ENCODE measurements at places on chromosomes 7 and 10.

- no peak for DNase-seq
Observed at GRCh38 chr7:50479743-50480517, 29.8 kb upstream of the FIGNL1 start.

DNA sequence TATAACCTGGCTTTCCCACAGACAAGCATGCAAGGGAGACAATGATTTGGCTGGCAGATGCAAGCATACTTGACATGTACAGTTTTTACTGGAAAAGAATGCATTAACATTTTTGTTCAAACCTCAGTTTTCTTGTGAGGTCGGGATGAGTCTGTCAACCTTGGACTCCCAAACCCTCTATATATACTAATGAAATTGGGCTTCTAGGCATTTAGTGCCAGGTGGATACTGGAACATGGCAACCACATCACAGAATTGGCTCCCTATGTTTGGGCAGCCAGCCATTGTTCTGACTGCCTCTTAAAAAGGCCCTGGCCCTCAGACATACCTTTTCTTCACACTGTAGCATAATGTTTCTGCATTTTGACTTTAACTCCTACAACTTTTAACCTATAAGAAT, 39.1 kb downstream of the CDK6 start:
- DNase-seq: peak; percentile 73

DNA sequence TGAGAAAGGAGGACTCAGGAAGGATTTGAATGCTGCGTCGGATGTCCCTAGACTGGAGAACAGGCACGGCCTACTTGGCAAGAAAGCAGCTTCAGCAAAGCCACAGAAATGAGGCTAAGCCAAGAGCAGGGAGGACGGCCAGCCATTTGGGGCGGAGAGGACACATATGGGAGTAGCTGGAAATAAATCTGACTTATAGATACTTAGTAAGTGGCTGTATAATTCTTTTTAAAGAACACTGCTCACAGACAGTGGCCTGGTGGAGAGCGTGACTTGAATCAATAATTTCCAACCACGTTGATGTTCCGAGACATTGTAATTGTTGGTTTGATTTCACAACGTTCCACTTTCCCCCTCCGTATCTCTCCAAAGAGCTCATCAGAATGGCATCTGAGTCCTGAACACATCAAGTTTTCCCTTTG, 67.7 kb upstream of the JCAD start:
- DNase-seq: peak; percentile 87

DNA sequence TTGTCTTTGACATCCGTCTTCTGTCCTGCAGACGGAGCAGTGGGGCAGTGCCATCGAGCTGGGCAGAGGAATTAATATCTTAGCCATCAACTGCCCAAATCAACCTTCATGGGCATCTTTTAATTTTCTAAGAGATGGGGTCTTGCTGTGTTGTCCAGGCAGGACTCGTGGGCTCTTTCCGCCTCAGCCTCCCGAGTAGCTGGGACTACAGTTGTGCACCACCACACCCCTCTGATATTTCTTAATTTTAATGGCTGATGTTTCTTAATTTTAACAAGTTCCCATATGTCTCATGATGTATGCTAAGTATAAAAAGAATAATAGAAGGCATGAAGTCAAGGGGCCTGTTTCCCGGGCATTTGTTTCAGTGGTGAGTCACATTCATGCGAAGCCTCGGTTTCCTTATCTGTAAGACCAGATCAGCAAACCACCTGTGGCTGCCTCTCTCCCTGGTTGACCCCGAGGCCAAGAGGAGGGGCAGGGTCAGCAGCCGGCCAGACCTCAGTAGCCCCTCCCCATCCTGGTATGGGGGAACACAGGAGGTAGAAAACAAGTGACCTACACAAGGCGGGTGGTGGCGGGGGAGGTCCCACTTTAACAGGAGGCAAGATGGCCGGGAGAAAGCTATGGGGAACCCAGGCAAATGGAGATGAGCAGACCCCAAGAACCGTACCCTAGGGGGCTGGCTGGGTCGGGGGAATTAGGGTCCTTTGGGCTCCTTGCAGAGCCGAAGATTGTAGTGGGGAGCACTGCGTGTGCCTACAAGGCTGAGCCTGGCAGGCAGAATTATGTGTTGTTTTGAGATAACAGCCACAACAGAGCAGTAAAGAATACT, 85.5 kb downstream of the CUX1 start:
- DNase-seq: no peak

DNA sequence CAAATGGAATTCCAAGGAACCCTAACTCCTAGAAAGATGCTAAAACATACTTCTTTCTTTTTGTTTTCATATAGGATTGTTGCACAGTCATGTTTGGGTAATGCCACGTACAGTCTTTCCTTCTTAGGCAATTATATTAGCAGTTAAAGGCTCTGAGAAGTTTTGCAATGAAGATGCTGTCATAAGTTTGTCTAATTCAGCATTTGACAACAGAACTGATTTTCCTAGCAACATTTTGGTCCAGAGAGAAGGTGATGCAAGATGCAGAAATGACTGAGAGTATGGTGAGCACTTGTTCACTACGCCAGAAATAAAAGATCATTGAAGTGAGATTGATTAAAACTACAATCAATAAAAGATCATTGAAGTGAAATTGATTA, 184.0 kb upstream of the PLXNA4 start:
- no peak for DNase-seq

DNA sequence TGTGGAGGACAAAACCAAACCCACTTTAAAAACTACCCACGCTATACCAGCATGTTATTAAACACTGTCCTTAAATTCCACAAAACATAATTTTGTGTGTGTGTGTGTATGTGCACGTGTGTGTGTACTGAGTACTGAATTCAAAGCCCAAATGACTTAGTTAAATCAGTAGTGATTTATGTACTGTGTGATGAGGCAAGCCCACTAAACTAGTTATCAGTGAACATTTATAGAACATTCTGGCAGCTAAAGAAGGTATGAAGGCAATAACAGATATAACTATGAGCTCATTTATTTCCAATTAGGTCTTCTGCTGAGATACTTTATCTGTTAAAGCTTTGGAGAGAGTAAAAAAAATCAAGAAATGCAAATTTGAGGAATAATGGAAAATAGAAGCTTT, 115.1 kb downstream of the CPED1 start:
- DNase-seq: no peak

- DNase-seq: peak; percentile 38
Observed at GRCh38 chr10:93813507-93814465, 56.0 kb downstream of the LGI1 start.

GRCh38 chr10:127243490-127244272, 47.3 kb upstream of the INSYN2A start:
- peak; percentile 26 for DNase-seq

- DNase-seq: no peak
Observed at GRCh38 chr10:4990217-4990616, 13.4 kb downstream of the AKR1C2 start.

GRCh38 chr7:94420328-94420727, 25.6 kb downstream of the COL1A2 start:
- DNase-seq: peak; percentile 42

DNA sequence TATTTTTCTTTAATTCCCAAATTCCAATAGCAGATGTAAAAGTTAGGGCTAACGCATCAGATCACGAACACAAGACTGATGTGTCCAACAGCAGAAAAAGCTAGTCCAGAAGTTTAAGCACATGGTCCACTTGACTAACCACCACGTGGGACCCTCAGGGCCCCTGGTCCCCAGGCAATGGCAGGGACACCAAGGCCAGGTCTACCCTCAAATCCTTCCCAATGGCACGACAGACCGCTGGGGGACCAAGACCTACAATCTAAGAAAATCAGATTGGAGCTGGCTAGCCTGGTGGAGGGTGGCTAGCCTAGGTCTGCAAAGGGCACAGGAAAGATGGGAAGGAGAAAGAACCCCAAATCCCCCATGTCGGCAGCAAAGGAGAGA, 1.5 kb downstream of the GIGYF1 start:
- DNase-seq: no peak

DNA sequence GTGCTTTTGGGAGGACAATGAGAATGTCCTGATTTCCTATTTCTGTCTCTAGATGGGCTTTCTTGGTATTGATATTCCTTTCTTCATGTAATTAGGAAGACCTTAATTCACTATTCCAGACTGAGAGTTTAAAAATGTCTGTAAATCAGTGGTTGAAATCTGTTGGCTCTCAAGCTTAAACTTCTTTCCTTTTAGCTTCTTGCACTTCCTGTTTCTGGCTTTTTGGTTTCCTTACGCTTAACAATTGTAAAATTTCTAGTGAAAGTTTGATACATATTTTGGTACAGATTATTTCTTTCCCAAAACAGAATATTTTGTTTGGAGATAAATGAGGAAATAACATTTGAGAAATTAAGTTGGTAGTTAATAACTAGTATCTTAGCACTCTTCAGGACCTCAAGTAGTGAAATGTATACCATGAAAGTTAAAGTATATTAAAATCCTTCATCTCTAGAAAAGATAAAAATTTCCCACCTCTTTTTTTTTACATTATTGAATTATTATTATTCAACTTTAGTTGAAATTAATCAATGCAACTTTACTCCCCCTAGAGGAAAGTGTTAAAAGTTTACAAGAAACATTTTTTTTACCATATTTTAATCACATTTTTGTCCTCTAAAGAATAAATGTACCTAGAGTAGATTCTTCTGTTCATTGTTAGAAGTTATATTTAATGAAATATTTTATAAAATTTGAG, 137.2 kb downstream of the PHTF2 start:
- peak; percentile 11 for DNase-seq

GRCh38 chr7:130732980-130733930, 752 bp downstream of the KLF14 start:
- peak; percentile 22 for DNase-seq

GRCh38 chr10:176677-177076, 41.4 kb downstream of the ZMYND11 start:
- DNase-seq: no peak

DNA sequence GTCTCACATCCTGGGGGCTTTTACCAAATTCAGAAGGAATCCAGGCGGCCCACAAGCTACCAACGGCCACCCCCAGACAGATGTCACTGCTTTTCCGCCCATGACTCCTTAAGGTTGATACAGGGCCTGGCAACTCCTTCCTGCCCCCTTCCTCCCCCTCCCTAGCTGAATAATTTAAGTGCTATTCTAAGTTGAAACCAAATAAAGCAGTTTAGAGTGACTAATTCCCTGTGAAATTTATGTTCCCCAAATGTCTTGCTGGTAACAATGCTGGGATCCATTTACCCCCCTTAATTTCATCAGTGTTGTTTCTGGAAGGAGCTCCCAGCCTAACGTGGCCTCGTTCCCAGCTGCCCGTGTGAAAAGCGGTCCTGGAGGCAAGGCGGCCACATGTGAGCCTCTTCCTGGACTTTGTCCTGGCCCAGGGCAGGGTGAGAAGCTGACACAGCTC, 109.6 kb downstream of the TMEM130 start:
- peak; percentile 58 for DNase-seq

All from fibroblast of skin of right biceps (primary cell).